ENCODE measurements at places on chromosomes 6 and 20. TPM values are rescaled to one million over a fixed set of nuclear protein-coding genes. Genes with fewer than 3 reads are reported as not detected.

The CPNE1 gene
- total RNA-seq, result 245 TPM

The CST5 gene
- total RNA-seq, result not detected

The CRISP2 gene
- total RNA-seq, result not detected

The PRRT1 gene
- total RNA-seq, result 3.1 TPM

The NRSN2 gene
- 44.4 TPM for total RNA-seq

DNA sequence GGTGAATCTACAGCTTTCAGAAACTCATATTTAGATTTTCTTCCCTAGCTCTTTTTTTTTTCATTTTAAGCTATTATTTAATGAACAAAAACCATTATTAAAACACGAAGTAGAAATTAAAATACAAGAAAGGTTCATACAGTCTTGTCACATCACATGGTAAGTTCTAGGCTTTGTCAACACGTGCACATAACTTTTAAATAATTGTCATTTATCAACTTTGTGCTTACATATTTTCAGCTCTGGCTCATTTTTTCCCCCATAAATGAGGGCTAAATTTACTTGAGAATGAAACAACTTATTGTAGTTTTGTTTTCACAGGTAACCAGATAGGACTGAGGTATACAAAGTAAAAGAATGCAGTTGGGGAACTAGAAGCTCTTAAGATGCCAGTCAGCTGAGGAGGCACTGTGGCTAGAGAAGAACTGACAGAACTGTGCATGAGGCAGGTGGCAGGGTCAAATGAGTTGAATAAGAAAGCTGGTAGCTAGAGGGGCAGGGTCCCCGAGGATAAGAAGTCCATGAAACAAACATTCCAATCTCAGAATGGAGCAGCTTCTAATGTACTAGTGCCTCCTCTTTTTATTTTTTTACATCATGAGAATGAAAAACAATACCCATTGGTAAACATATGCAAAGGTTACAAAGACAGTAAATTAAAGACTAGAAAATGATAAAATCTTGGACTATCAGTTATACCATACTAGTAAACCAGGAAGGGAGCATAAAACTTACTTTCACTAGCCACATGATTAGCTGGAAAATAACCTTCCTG lies 141.5 kb downstream of the MYB start:
- H3K4me3 ChIP-seq, result no peak overlapping the region
- DNase-seq, result no peak
- H3K4me1 ChIP-seq, result no peaks in the 10 kb centered on the region
- no peak overlapping the region for H3K27ac ChIP-seq

GRCh38 chr6:6131492-6132109 lies 124.9 kb upstream of the NRN1 start:
- H3K27me3 ChIP-seq, result peaks cover 6% of the 10 kb centered on the region
- no peaks in the 10 kb centered on the region for H3K4me1 ChIP-seq
- no peaks in the 10 kb centered on the region for H3K36me3 ChIP-seq
- no peak overlapping the region for H3K4me3 ChIP-seq
- DNase-seq, result no peak

- no peak for DNase-seq
- H3K4me3 ChIP-seq, result no peak overlapping the region
- H3K27me3 ChIP-seq, result no peaks in the 10 kb centered on the region
- H3K36me3 ChIP-seq, result no peaks in the 10 kb centered on the region
- no peaks in the 10 kb centered on the region for H3K4me1 ChIP-seq
Measured at GRCh38 chr6:129055796-129056195, 172.9 kb downstream of the LAMA2 start.

DNA sequence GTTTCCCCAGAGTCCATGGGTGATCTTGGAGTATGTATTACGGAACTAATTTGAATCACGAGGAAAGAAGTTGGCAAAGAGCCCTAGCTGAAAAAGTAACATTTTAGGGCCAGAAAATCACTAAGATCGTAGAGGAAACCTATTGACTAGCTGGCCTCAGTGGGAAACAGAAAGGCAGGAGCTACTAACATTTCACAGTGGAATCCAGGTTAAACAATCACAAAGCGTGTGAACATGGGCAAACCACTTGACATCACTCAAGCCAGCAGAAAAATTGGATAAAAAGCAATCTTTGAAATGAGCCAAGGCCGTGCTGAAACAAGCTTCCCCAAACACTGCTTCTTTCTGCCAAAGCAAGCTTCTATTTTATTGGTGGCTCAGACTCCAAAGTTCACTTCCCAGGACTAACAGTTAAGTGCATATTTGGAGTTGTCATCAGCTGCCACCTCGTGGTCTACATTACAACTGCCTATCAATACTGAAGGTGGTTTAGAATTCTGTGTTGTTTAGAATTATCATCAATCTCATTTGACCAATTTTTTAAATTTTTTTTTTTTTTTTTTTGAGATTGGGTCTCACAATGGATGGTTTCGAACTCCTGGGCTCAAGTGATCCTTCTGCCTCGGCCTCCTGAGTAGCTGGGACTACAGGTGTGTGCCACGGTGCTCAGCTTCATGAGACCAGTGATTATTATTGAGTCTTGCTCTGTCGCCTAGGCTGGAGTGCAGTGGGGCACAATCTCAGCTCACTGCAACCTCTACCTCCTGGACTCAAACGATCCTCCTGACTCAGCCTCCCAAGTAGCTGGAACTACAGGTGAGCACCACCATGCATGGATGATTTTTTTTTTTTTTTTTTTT lies 10.6 kb downstream of the RPS10 start:
- H3K4me1 ChIP-seq, result peaks cover 21% of the 10 kb centered on the region
- no peak for DNase-seq
- peaks cover 39% of the 10 kb centered on the region for H3K36me3 ChIP-seq
- no peak overlapping the region for H3K4me3 ChIP-seq

DNA sequence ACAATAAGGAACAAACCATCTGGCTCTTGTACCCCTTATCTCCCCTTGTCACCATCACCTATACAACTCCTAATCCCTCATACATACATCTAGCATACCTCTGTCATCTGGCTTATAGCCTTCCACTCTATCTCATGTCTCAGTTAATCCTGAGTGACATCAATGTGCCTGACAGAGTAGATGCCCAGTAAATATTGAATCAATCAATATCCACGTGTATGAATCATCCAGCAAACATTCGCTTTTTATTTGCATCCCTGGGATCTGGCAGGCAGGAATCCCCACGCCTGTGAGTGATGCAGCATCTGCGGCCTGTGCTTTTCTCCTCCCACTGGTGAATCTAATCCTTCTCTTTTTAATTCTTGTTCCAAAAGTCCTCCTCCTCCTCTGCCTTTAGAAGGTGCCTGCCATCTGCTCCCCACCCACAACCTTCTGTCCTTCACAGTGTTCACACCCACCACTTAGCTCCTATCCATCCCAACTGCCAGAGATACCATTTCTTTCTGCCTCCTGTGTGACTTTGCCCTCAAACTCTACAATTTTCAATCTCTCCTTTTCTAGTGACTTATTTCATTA lies 37.6 kb downstream of the ZNF391 start:
- no peak overlapping the region for H3K27ac ChIP-seq

DNA sequence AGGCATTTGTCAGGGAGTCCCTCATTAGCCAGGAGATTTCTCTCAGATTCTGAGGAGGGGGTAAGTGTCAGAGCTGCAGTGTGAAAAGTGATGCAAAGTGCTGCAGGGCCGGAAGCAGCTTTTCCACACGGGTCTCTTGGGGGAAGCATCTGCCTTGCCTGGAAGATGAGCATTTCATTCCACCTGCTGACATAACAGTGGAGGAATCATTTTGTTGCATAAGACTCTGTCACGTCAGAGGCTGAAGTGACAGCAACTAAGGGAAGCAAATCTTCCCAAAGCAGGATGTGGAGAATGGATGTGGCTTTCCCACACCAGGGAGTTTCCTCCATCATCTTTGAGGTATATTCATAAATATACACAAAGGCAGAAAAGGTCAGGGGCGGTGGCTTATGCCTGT lies 22.8 kb downstream of the DCBLD1 start:
- peaks cover 16% of the 10 kb centered on the region for H3K4me1 ChIP-seq
- no peaks in the 10 kb centered on the region for H3K27me3 ChIP-seq

DNA sequence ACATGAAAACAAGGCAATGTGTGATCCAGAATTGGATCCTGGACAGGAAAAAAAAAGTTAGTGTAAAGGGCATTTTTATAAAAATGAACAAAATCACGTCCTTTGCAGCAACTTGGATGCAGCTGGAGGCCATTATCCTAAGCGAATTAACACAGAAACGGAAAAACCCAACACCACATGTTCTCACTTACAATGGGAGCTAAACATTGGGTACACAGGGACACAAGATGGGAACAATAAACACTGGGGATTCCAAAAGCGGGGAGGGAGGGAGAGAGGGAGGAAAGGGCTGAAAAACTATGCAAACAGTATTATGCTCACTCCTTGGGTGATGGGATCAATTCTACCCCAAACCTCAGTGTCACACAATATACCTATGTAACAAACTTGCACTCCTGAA lies 91.4 kb upstream of the BTBD3 start:
- H3K36me3 ChIP-seq, result no peaks in the 10 kb centered on the region

Measured in neural crest cell (in vitro differentiated cells).